ENCODE measurements at places on chromosomes 6 and 20.

DNA sequence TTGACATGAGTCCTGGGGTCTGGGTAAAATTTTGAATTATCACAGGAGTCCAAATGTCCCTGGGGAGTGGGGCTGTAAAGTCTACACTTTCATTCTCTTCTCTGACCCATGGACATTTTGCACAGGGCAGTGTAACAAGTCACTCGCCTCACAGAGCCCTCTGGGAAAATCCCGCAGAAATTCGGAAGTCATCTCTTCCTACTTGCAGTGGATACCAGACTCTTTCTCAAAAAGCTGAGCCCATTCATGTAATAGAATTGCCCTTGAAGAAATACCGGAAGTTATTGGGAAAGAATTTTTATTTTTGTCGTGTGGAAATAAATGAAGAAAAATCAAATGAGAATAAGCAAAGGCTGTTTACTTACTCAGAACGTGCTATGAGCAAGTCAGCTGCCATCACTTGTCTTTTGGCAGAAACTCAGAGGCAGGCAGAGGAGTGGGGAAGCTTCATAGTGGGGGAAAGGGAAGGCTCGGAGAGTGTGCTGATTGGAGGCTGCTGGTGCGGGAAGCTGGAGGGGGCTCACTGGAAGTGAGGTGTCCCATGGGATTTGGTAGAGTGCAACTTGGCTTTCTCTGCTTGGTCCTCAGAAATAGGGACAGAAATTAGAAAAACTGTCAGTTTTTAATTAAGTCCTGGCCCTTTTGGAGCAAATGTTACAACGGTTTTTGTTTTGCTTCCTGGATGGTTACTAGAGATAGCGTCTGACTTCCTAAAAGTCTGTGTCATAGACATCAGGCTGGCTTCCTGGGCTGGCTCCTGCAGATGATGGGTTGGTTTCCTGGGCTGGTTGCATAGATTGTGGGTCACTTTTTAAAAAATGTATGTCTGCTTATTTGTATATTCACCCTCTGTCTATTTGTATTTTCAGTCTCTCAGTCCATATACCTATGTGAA, 79.8 kb upstream of the EEF1E1 start:
- DNase-seq: no peak

DNA sequence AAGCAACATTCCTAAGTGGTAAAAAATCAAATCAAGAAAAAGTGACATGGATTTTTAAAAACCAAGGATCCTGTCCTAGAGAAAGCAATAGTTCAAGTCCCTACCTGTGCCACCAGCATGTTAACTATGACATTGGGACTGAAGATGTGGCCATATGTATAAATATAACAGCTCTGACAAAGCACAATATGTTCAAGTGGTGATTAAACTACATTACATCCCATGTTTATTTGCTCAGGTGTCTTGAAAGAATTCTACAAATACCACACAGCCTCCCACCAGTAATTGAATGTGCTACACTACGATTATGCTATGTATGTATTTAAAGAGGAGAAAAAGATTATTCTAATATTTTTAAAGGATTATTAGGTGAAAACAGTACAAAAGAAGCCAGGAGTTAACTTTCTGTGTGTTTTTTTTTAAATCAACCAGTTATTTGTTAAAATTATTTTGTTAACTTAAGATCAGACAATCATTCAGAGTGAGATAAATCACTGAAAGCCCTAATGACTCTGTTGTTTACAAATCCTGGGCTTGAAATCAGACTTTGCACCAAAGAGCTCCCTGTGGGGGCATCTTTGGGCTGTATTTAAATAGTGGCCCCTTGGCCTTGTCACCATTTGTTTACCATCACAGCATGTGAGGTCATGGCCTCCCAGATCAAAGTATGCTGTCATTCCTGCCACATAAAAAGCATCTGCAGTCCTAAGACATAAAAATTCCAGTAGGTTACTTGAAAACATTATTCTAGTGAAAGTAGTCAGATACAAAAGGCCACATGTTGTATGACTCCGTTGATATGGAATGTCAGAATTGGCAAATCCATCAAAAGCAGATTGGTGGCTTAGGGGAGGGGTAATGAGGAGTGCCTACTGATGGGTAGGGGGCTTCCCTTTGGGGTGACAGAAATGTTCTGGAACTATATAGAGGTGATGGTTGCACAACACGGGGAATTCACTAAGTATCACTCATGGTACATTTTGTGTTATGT, 17.1 kb downstream of the TTLL2 start:
- no peak for DNase-seq

- DNase-seq: no peak
These were observed 40.0 kb upstream of the ANKRD60 start for GRCh38 chr20:58268421-58268821.

GRCh38 chr6:11805259-11806053, 26.9 kb upstream of the ADTRP start:
- DNase-seq: no peak

- no peak for DNase-seq
These were observed 172.0 kb downstream of the MYLK4 start for GRCh38 chr6:2578767-2579166.

GRCh38 chr20:7371518-7372163, 568.6 kb downstream of the HAO1 start:
- DNase-seq: no peak

DNA sequence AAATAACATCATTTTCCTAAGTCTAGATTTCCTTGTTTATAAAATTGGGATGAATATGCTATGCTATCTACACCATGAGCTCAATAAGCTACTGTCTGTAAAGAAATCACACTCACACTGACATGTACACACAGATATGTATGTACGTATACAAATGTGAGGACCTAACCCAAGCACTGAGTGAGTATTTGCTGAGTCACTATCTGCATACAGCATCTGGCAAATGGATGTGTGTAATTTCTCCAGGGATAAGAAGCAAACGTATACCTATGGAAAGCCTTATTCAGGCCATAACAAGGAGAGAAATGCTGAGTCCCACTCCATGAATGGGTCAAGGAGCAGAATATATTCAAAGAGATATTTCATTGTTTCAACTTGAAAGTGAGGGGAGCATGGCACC, 153.9 kb downstream of the LPA start:
- no peak for DNase-seq

DNA sequence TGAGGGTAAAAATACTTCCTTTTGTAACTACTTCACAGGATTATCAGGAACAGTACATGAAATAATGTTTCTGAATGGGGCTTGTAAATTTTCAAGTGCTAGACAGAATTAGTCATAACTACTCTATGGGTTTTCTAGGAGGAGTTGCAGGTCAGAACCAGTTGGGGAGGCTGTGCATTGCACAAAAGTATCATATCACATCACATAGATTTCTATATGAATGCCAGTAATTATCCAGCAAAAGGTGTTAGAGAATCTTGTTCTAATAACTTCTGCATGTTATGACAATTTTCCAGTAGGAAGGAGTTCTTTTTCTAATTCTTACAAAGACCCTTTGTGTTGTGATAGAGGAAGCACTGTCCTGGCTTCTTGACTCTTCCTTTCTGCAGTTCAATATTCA, 551.6 kb downstream of the COL12A1 start:
- no peak for DNase-seq

DNA sequence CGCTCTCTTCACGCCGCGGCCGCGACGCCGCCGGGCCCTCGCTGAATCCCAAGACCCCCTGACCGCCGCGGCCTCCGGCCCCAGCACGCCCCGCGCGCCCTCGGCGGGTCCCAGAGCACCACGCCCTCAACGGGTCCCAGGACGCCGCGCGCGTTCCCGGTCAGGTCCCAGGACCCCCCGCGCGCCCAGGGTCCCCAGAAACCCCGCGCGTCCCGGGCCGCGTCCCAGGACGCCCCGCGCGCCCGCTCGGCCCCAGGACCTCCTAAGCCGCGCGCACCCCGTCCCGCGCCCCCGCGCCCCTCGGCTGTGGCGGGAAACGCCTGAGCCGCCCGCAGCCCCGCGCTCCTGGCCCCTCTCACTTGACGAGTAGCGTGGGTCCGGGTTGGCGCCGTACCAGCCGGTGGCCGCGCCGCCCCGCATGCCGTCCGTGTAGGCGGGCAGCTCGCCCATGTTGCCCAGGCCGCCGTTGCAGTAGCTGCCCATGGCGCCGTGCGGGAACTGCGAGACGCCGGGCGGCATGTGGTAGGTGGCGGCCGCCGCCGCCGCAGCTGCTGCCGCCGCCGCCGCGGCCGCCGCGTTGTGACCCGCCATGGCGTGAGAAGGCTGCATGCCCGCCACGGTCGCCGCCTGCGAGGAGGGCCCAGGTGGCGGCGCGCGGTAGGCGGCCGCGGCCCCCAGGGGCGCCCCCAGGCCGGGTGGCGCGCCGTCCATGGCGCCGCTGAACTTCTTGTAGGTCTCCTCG, 556 bp downstream of the NKX2-4 start:
- no peak for DNase-seq

GRCh38 chr6:80535914-80536565, 429.6 kb downstream of the BCKDHB start:
- no peak for DNase-seq

- no peak for DNase-seq
These were observed 84.7 kb upstream of the SCP2D1 start for GRCh38 chr20:18728870-18729224.

GRCh38 chr6:129321303-129321702, 388.7 kb downstream of the ARHGAP18 start:
- DNase-seq: no peak

DNA sequence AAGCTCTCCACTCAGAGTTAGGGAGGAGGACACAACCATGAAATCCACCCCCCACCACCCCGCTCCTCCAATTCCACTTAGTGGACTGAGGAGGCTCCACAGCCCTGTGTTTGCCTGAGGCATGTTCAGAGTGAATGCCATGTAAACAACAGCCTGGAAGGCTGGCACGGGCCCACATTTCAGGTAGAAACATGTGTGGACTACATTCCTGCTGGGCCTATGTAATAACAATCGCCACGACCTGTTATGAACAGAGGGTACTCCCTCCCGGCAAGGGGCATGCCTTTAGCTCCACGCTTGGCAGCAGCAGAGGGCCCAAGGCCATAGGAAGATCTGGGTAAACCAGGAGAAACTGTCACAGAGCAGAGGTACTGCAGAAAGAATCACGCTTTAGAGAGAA, 65.5 kb downstream of the ISM1 start:
- DNase-seq: no peak

GRCh38 chr20:23407781-23408464, 13.4 kb downstream of the NAPB start:
- peak; percentile 41 for DNase-seq

- no peak for DNase-seq
These were observed 112.5 kb upstream of the PHACTR3 start for GRCh38 chr20:59491884-59492283.

GRCh38 chr20:63177134-63177784, 38.7 kb downstream of the YTHDF1 start:
- DNase-seq: no peak

DNA sequence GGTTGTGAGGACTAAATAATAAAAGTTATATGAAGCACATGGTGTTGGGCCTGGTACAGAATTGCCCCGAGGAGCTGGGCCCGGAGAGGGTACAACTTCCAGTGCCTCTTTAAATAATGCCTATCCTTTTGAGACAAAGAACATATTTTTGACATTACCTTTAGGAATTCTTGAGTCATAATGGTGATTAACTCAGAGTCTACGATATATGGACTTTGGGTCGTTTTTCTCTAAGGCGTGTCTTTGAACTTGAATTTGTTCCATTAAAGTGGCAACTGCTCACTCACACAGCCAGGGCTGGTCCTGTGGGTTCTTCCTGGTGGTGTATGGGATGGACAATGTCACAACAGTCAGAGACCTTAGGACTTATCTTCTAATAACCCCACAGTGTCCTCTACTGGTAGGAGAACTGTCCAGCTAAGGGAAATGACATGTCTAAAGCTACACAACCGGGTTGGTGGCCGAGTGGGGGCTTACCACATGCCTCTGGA, 106.5 kb downstream of the CDC5L start:
- DNase-seq: no peak

- no peak for DNase-seq
These were observed 40.1 kb upstream of the NNAT start for GRCh38 chr20:37480919-37481318.

DNA sequence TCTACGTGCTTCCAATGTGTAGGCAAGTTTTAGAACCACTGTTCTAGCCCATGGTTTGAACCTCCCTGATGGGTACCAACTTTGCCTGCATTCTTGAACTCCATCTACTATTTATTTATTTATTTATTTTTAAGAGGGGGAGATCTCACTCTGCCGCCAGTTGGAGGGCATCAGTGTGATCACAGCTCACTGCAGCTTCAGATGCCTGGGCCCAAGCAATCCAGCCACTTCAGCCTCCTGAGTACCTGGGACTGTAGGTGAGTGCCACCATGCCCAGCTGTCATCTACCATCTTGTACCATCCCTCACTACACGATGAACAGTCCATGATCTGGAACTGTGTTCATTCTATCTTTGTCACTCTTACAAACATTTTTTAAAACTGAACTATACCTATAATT, 28.2 kb downstream of the HLA-F start:
- DNase-seq: no peak

- peak; percentile 26 for DNase-seq
These were observed at the start of gene FAM162B for GRCh38 chr6:116764961-116765841. FAM162B (minus strand) TSS chr6:116765719; CDS start chr6:116765576, 143 bp downstream.

DNA sequence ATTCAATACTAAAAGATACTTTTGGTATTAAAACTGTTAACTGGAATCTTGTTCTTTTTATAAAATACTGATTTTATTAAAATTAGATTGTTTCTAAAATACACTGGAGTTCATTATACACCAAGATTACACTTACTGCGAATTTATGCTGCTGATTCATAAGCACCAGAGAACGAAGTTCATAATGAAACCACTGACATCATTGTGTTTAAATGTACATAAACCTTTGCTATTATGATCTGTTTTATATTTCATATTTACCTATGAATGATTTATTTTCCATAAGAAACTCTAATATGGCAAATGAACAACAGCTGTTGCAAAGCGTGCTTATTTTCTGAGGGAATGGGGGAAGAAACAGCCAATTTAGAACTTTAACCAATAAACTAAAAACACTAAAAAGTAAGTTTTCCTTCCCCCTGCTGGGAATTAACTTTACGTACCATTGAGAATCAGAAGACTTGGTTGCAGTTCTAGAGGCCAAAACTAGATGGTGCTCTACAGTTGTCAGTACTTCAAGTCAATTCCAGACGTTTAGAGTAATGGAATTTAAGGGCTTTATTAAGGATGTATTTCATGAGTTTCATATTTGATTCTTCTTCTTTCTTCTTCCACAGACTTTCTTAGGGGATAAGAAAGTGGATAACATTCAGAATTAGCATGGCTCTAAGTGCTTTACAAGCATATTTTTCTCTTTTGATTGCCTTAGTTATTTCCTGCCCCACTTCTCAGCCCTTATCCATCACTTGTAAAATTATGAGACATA, 30.8 kb upstream of the COL19A1 start:
- no peak for DNase-seq

DNA sequence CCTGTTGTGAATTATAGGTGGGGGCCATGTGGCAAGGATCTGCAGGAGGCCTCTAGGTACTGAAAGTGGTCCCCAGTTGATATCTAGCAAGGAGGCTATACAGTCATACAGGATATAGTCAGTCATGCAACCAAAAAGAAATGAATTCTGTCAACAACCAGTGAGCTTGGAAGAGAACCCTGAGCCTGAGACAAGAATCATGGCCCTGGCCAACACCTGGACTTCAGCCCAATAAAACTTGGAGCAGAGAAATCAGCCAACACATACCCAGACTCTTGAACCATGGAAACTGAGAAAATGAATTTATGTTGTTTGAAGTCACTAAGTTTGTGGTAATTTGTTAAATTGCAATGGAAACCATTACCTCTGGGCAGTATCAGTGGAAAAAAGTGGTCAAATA, 370.2 kb downstream of the KIF16B start:
- DNase-seq: no peak

GRCh38 chr20:38296433-38296832, 7.5 kb upstream of the BPI start:
- no peak for DNase-seq
